ENCODE measurements at places on chromosomes 7 and 10. TPM values are rescaled to one million over a fixed set of nuclear protein-coding genes. Genes with fewer than 3 reads are reported as not detected.

The HTR5A gene
- total RNA-seq, result not detected

The NPY4R gene
- total RNA-seq, result under 0.01 TPM

The CD36 gene
- 22.8 TPM for total RNA-seq

The CALHM1 gene
- not detected for total RNA-seq

DNA sequence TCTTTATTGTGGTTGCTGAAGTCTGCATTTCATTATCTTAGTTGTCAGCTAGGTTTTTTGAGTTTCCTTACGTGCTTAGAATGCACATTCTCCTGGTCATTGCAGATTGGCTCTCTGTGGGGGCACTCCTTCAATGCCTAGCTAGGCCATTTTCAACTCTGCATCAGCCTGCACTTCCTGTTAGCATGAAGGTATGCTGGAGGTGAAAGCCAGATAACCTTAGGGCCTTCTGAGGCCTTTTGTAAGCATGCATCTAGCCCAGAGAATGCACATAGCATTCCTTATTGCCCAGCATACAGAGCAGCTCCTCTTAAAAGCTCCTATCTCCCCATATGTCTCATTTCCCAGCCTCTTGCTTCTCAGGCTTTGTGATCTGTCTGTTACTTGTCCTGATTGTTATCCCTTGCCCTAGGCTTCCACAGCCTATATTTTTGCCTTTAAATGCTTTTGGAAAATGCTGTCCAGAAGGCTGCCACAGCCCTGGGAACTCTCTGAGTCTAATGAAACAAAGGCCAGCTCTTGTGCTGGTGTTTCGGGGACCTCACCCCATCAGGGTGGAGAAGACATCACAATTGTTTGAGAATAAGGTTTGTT is 108.1 kb upstream of the IGFBP3 start:
- no peak for DNase-seq

- DNase-seq, result peak; percentile 53
These were observed 525.8 kb downstream of the ZNF33B start for GRCh38 chr10:42112331-42113157.

DNA sequence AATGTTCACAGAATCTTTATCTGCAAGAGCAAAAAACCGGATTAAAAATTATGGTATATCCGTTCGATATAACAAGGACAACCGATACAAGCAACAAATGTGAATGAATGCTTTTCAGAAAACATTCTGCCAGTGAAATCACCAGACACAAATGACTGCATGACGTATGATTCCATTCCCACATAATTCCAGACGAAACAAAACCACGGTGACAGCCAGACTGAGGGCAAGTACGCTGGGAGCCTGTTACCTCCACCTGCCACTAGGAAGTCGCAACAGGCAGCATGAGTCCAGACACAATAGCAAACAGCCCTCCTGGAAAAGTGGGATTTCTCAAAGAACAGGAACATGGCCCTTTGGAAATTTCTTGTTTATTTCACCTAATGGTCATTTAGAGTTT is 41.7 kb downstream of the MAD1L1 start:
- no peak for DNase-seq

- peak; percentile 29 for DNase-seq
These were observed 208.1 kb downstream of the HDAC9 start for GRCh38 chr7:18703685-18704084.

DNA sequence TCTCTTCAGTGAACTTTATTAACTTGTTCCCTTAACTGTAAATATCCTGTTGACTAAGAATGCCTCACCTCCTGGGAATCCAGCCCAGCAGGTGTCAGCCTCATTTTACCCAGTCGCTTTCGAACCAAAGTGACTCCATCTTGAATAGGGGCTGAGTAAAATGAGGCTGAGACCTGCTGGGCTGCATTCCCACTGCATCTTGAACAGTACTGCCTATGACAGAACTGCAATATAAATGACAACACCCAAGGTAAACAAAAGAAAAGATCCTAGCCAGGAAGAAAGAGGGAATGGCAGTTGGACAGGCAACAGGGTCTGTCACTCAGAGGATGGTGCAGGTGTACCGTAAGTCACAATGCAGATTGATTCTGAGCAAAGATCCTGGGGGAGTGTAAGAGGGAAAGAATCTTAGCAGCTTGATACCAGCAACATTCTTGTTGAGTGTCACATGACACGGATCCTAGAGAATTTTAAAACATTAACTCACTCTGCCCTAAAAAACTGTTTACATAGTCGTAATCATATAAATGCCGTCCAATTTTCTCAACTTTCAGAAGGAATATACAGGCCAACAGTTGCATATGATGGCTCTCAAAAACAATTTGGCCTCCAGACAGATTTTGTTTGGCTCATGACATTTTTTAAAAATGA is 4.4 kb upstream of the FAM107B start:
- DNase-seq, result no peak

DNA sequence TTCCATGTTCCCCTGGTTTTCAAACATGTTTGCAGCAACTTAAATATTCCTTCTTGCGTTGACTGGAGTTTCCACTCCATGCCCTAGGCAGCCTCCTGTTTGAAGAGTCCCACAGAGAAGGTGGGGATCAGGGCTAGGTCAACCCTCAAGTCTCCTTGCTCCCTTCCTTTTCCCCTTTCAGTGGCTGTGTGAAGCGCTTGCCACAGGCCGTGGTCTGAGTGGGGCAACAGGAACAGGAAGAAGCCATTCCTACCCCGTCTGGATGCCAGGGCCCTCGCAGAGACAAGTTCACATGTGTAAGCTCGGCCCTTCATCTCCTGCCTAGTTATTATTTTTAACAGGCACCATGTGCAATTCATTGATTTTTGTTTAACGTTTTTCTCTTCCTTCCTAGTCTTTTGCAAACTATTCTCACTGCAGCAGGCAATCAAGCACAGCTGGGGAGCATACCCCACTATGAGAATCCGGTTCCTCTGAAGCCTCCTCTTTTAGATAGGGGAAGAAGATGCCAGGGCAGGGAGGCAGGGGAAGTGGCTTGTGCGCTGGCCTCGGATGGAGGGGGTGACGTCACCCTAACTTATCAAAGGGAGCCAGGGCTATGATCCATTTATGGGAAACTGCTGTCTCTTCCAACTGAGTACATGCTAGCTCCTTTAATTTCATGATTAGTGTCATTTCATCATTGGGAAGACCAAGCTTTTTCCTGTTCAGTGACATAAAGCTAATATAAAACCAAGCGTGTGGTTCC is 64.2 kb downstream of the PRLHR start:
- DNase-seq, result no peak

- DNase-seq, result no peak
These were observed 421.5 kb downstream of the GPAM start for GRCh38 chr10:111762114-111762513.

- DNase-seq, result no peak
These were observed 98.4 kb upstream of the CCNY start for GRCh38 chr10:35237766-35238512.

DNA sequence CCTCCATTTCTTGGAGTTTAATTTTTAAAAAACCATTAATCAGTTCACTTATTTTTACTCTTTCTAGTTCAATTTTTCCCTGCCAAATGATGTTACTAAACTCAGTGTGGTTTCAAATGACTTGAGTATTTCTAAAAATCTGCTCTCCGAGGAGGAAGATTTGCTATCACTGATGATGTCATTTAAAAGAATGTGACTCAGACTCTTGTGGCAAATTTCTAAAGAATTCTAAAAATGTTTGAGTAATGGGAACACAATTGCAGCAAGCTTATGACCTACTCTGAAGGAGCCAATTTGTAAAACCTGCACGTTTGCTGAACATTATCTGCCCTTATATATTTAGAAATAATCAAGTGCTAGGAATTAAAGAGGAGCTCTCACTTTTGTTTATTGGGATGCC is 88.6 kb downstream of the SPAG6 start:
- DNase-seq, result peak; percentile 78

DNA sequence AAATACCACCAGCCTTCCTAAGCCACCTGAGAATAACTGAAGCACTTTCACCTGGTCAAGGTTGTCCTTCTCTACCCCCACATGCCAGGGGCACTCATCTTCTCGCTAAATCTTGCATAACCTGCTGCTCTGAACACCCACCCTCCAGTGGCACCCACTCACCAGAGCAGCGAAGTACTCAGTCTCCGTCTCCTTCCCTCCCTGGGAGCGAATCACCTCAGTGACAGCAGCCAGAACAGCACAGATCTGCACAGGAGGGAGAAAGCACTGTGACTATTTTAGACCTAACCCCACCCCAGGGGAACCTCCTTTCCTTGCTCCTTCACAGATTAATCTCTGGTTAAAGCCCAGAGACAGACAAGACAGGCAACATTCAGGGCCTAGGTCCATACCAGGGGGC is 5.1 kb downstream of the RRP12 start:
- DNase-seq, result no peak

DNA sequence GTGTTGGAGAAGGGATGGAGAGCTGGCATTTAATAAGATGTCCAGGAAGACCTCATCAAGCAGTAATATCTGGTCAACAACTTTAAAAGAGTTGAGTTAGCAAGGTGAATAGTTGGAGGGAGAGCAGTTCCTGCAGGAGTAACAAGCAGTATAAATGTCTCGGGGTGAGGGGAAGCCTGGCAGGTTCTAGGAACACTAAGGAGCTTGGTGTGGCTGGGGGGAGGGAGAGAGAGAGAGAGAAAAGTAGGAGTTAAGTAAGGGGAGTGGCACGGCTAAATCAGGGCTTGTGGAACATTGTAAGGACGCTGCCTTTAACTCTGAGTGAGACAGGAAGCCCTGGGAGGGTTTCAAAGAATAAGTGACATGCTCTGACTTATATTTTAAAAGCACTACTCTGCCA is 22.0 kb upstream of the LAMB4 start:
- no peak for DNase-seq

Data from osteoblast (primary cell).